Psoas muscle (tissue), 8 donors: ENCODE measurements at places on chromosomes 12 and 14. TPM values are rescaled to one million over a fixed set of nuclear protein-coding genes. Genes with fewer than 3 reads are reported as not detected.

DNA sequence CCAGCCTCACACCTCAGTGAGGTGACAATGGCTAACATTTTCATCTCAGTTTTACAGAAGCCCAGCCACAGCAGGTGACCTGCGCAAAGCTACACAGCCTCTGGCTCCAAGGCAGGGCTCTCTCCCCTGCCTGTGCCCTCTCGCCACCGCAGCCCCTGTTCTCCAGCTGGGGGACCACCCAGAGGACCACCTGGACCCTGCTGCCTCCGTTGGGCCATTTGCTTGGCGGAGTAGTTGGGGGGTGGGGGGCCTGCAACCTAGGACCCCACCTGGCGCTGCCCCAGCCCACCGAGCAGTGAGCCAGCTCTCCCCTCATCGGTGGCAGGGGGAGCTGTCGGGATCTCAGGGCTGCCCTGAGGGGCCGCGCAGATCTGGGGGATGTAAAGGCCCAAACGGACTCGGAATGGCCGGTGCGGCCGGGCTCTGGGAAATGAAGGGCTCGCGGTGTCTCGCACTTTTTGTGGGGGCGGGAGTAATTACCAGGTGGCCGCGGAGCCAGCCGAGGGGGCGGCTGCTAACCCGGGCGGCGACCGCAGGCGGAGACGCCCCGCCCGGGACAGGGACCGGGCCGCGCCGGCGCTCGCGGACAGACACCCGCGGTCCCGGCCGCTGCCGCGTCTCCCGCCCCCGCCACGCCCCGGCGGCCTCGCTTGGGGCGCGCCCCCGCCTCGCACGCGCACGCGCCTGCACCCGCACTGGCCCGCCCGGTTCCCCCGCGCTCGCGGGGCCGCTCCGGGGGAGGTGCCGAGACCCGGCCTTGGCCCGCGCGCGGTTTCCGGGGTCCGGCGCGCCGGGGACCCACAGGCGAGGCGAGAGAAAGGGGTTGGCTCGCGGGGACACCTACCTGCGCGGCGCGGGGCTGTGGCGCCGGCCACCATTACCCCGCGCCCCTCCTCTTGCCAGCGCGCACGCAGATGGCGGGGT lies 8.6 kb upstream of the GPR68 start:
- DNase-seq = no peak

DNA sequence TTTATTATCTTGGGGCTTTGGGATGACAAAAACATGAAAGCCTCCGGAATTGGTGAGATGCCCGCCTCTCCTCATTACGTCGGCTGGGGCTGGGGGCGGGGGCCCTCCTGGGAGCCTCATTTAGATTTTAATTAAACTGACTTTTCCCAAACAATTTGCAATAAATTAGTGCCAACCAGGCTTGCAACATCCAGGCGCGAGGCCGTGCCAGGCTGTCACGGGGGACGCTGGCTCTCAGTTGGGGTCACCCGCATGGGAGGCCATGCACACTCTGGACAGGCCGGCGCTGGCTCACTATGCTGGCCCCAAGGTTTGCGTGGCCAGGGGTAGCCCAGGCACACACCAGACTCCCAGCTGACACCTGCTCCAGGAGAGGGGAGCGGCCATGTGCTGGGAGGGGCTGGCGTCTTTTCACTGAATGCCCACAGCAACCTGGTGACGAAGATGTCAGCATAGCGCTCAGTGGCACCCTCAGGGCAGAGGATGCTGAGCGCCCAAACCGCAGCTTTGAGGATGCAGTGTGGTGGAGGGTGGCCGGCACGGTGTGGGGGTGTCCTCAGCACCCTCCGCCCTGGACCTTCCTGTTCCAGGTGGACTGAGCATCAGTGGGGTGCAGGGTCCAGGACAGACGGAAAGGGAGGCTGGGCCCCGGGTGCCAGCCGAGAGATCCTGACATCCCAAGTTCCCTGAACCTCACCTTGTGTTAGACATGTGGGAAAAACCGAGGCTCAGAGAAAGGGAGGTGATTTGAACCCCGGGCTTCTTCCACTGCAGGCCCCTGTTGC lies 190.8 kb upstream of the C14orf180 start:
- no peak for DNase-seq

Gene OTOGL
- 0.07 TPM for polyA plus RNA-seq

Gene LMNTD1
- polyA plus RNA-seq = not detected

Gene A2M
- 42.6 TPM for polyA plus RNA-seq

Gene CCDC38
- not detected for polyA plus RNA-seq
